ENCODE measurements at places on chromosomes 12 and 14.
A peak's percentile ranks its signal among the peaks of the same experiment; 100 is the strongest.

DNA sequence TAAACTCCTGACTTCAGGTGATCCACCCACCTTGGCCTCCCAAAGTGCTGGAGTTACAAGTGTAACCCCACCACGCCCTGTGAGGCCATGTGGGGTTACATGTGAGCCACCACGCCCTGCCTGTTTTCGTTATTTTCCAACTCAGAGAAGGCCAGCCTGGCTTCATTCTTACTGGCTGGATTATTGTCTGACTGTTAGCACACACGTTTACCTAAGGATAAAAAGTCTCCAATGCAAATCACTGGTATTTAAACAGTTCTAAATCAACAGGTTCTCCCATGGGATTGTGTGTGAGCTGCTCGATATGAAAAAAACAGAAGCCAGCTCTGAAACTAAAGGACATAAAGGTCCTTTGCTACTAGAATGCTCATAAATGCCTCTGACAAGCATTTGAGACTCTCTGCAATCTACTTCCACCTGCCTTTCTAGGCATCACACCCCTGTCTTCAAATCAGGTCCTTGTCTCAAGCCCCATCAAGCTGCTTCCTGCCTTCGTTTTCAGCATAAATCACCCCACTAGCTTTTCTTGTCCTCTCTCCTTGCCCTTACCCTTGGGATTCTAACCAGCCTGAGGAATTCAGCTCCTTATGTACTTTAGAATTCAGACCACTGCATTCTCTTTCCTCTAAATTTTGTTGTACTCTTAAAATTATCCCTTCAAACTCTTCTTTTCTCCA, 265.0 kb downstream of the DUSP6 start:
- no peak for DNase-seq

DNA sequence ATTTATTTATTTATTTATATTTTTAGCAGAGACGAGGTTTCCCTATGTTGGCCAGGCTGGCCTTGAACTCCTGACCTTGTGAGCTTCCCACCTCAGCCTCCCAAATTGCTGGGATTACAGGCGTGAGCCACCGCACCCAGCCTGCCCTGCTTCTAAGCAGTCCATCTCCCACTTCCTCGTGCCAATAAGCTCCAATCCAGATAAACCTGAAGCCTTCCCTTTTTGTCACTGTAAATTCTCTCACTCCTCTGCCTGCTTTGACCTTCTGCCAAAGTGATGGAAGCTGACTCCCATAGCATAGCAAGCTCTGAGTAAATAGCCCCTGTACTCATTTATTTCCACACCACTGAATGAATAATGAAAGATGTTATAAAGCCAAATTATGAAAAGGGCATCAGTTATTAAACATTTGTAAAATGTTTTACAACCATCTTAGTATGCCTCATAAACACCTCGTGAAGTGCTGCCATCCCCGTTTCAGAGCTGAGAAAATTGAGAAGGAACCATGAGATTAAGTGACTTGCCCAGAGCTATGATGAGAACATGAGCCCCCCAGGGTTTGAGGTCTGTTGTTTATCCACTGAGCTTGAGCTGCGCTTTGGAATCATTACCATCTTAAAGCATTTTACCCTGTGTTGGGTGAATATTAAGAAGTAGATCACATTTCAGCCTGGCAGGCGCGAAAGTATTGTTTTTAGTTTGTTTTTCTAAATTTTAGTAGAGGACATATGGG, 30.4 kb downstream of the MANSC1 start:
- DNase-seq = no peak

DNA sequence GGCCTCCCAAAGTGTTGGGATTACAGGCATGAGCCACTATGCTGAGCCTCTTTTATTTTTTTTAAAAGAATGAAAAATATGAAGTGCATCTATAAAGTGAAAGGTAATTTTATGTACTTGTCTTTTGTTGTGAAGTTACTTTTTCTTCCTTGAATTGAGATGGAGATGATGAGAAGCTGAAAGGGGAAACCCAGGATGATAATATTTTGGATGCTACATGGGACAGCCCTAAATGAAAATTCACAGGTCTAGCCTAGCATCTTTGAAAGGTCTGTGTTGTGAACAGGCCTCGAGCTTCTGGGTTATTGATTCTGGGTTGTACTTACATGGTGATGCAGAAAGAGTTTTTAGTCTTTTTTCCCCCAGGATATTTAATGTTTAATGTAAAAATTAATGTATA, 14.6 kb downstream of the DIP2B start:
- DNase-seq = no peak

GRCh38 chr14:79363291-79363690, 848.0 kb downstream of the DIO2 start:
- DNase-seq = no peak

DNA sequence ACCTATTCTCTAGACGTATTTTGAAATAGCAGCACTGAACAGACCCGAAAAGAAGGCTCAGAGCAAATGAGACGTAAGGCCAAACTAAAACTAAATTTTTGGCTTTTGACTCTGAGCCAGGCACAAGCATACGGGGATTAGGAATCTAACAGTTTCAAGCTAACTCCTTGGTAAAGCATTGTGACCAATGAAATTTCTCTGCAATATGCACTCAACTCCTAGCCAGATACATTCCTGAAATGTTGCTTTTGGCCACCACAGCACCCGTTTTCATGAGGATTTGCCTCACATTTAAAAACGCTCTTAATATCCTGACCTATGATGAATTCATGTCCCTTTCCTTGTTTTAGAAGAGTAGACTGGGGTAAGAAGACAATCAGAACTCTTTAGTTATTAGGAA, 53.1 kb upstream of the NPFF start:
- no peak for DNase-seq

DNA sequence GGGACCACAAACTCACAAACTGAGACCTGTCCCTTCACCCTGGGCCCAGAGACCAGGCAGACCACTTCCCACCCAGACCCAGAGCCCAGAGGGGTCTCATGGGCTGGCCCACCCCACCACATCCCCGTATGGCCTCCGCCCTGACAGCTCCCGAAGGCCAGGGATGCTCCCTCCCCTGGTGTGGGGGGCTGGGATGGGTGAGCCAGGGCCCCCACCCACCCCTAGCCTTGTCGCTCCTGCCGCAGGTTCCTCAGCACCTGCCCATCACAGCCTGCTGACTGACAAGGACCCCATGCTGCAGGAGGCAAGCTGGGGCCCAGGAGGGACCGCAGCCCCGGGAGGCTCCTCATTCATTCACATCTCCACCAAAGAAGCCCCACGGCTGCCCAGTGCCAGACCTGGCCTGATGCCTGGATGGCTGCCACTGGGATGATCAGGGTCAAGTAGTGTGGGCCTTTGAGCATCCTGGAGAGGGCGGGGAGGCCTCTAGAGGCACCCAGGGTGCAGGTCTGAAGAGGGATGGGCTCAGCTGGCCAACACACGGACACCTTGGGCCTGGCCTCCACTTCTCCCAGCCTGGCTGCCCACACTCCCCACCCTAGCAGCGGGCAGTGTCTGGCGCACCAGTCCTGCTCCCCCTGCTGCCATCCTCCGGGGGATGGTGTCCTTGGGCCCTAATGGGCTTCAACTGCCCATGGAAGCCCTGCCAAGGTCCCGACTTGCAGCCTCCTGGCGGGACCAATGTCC, 24.7 kb upstream of the GPR132 start:
- no peak for DNase-seq

GRCh38 chr14:101873991-101874390, 90.4 kb upstream of the DYNC1H1 start:
- no peak for DNase-seq

- no peak for DNase-seq
Observed at GRCh38 chr12:11741434-11742092, 92.1 kb downstream of the ETV6 start.

DNA sequence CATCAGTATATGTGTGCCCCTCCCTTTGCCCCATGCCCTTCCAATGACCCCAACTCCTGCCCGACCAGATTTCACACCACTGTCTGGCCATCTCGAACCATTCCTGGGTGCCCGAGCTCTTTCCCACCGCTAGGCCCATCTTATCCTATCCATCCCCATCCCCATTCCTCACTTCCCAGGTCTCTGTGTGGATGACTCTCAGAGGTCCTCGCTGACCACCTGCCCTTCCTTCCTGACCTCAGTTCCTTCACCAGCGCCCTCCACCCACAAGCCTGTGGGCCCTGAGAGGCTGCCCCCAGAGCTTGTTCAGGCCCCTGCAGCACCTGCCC, 49.1 kb downstream of the CYP46A1 start:
- DNase-seq = no peak

GRCh38 chr14:104093366-104094055, 8.0 kb downstream of the ASPG start:
- no peak for DNase-seq

DNA sequence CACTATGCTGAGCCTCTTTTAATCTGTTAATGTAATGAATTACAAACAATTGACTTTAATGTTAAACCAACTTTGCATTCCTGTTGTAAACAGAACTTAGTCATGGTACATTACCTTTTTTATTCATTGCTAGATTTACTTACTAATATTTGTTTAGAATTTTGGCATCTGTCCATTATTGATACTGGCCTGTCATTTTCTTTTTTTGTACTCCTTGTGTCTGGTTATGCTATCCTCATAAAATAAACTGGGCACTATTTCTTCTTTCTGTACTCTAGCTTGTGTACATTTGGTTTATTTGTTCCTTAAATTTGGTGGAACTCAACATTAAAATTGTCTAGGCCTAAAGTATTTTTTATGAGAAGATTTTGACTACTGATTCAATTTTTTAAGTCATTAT, 32.1 kb downstream of the SPATA7 start:
- no peak for DNase-seq

DNA sequence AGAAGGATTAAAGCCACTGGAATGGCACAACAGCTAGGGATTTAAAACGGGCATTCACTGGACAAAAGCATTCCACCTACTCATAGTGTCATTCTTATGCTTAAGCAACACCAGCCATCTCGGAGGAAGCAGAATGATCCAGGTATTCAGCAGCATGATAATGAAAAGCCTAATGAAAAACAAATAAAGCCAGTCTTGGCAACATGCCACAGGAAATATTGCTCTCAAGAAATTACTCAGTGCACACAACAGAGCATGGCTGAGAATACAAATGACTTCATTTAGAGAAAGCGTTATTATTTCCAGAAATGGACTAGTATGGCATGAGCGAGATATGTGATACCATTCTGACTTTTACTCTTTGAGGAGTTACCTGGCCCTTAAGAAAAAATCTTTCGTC, 442.2 kb downstream of the APAF1 start:
- no peak for DNase-seq

DNA sequence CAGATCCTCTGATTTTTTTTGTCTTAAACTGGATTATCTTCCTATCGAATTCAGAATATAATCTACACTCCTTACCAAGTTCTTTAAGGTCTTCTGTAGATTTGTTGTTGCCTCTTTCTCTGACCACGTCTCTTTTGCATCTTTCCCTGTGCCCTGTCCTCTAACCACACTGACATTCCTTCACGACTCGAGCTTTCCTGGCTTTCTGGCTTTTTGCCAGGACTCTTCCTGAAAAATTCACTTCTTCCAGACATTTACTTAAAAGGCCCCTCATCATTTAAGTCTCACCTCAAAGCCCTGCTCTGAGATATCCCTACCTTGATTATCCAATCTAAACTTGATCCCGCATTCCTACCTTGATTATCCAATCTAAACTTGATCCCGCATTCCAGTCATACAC, 422.3 kb upstream of the DCN start:
- DNase-seq = no peak

- DNase-seq = no peak
Observed at GRCh38 chr14:105738638-105739037, 212.3 kb downstream of the TMEM121 start.

- DNase-seq = no peak
Observed at GRCh38 chr12:79944565-79944964, 9.7 kb upstream of the PPP1R12A start.

DNA sequence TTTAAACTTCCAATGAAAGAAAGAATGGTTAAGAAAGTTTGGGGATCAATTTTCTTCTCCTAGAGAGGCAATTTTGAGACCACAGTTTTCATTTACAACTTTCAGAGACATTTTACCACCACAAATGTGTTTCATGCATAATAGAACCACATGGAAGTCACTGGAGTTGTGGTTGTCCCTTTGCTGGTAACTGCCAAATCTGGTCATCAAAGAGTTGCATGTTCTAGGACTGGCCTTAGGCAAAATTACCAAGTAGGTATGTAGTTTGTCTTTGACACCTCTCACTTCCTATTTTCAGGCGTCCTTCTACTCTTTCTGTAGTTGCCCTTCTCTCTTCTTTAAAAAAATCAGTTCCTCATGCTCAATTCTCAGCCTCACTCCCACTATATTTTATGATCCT, 54.3 kb upstream of the TMX1 start:
- no peak for DNase-seq

GRCh38 chr14:85214471-85214870, 315.5 kb upstream of the FLRT2 start:
- DNase-seq = no peak

DNA sequence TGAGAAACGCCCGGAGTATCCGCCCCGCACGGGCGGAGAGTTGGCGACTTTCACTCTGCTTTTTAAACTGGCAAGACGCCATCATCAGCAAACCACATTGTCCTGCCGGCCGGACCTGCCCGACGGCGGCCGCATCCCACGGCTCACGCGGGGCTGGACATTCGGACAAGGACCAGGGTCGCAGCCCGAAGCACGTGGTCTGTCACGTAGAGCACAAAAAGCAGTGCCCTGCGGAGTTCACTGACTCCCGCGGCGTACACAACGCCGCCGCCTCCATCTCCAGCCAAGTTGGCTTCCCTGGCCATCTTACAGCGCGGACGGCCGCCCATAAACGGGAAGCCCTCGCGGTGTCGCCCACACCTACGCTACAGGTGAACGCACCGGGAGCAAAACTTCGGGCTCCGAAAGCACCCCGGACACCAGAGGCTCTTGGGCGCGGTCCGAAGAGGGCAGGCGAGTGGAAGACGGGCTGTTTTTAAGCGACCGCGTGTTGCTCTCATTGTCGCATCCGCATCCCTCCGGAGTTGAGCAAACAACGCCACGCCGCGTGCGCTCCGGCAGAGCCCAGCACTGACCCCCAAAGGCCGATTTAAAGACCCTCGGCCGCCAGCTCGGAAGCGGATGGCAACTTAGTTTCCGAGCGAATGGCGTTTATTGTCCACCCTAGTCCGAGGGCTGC, 966 bp downstream of the SINHCAF start:
- DNase-seq = peak; percentile 30
